ENCODE measurements at places on chromosomes 16 and 17. TPM values are rescaled to one million over a fixed set of nuclear protein-coding genes. Genes with fewer than 3 reads are reported as not detected.

DNA sequence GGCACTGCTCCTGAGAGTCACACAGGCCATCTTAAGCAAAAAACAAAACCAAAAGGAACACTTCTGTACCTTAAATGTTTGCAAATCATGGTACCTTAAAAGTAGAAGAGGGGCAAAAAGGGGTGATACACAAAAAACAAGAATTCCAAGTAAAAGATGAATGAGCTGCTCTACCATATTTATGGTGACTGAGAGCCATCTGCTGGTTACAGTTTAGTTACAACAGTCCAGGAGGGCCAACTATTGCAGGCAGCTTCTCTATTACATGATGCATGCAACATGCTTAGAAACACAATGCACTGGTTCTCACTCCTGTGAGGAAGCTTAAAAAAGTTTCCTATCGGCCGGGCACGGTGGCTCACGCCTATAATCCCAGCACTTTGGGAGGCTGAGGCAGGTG is 53.5 kb downstream of the STX8 start:
- no peak for DNase-seq

DNA sequence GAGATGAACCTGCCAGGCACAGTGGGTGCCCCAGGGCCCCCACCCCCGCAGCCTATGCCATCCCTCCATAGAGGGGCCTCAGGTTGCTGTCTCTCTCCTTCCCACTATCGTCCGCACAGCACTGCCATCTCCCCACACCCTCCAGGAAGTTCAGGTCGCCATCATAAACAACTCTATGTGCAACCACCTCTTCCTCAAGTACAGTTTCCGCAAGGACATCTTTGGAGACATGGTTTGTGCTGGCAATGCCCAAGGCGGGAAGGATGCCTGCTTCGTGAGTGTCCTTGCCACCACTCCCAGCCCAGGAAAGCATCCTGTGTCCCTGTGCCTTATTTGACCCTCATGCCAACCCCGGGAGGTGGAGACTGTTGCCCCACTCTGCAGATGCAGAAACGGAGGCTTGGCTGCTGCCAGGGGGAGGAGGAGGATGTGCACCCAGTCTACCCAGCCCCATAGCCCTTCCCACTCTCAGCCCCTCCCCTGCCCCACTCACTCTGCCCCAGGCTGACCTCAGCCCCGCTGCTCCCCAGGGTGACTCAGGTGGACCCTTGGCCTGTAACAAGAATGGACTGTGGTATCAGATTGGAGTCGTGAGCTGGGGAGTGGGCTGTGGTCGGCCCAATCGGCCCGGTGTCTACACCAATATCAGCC is 3.9 kb downstream of the PRSS21 start:
- DNase-seq: no peak

SEZ6 gene
- not detected for total RNA-seq

ARL5C gene
- not detected for total RNA-seq

GRCh38 chr16:8589057-8589899 is 1.0 kb downstream of the TMEM114 start:
- no peak for DNase-seq

PSMB3 gene
- 348 TPM for total RNA-seq

- no peak for DNase-seq
Observed at GRCh38 chr17:19364699-19365498, 2.4 kb upstream of the B9D1 start.

- no peak for DNase-seq
Observed at GRCh38 chr17:81419886-81420768, 24.9 kb downstream of the BAHCC1 start.

Measured in activated CD4-positive, alpha-beta memory T cell treated with anti-CD3 and anti-CD28 coated beads for 36 hours (primary cell).